Large intestine (tissue), 12 donors: ENCODE measurements at places on chromosomes 11 and 22.

- no peak for DNase-seq
Observed at GRCh38 chr11:124892146-124892545, 5.5 kb downstream of the ROBO4 start.

DNA sequence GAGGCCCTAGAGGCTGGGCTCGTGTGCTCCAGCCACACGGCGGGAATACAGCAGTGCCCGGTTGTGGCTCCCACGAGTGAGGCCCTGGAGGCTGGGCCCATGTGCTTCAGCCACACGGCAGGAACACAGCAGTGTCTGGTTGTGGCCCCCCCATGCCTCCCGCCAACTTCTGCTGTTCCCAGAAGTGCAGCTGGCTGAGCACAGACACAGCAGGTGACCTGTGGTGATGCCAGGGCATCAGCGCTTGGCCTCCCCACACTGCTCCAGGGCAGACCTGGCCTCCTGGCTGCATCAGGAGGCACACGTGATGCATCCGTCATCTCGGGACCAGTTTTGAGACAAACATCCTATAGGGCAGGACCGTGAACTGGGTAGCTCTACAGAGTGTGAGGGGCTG is 110.3 kb downstream of the KCNQ1OT1 start:
- DNase-seq: no peak

- DNase-seq: no peak
Observed at GRCh38 chr22:32342977-32343376, 14.7 kb upstream of the RFPL3 start.

DNA sequence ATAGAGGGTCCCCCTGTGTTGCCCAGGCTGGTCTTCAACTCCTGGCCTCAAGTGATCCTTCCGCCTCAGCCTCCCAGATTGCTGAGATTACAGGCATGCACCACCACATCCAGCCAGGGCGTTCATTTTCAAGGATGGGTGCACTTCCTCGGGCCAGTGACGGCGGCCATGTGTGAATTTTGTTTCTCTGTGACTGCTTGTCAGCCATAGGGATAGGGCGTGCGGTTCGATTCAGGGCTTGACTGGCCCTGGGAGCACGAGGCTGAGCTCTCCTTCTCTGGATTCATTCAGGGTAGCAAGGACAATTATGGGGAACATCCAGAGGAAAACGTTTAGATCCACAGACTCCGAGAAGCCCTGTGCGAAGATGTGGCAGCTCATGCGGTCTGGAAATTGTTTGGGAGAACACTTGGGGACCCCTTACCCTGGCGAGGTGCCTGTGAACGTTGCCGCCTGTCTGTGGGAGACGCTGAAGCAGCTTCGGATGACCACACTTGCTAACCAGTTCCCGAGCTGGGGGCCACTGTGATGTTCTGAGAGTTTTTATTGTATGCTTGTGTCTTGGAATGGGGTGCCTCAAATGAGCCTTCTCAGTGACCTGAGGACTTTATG is 2.9 kb downstream of the PTDSS2 start:
- no peak for DNase-seq

DNA sequence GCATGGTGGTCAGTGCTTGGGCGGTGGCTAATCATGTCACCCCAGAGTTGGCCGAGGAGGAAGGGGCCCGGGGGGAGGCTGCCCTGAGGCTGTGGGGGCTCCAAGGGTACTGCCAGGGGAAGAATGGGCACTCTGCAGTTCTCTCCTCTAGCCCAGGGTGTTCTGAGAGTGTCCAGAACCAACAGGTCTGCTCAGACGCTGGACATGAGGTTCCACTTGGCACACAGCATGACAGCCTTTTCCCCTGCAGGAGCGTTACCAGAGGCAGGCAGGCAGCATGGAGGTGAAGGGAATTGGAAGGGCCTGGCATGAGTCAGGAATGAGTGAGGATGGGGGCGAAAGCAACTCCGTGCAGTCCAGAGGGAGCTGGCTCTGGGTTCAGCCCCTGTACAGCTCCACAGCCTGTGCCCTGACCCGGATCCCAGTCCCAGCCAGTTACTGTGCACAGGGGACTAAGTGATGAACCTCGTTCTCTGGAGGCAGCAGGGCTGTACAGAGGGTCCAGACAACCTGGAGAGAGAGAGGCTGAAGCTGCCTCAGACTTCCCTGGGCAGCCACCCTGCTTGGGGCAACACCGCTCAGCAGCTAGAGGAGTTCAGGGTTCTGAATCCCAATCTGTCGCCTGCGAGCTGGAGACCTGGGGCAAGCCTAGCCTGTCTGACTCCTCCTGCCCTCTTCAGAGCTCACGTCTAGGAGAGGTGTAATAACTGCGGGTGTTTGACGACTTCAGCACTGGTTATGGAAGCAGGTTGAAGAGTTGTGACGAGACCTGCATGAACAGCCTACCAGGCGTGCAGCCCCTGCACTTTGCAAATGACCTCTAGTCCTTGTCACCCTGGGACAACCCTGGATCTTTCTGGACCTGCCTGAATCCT is 14.7 kb upstream of the TUB start:
- DNase-seq: no peak

DNA sequence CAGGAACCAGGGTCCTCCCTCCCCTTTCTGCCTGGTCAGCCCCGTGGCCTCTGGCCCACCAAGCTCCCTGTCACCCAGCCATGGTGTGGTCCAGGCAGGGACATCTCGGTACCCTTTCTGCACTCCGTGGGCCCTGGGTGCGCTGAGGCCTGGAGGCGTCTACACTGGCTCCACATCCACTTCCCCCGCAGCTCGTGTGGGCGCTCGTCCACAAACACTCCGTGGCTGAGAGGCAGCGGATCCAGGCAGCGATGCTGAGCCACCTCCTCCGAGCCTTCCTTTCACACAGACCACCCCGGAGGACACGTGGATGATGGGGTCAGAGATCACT is 16.1 kb downstream of the RNH1 start:
- DNase-seq: no peak
